ENCODE measurements at places on chromosomes 2 and 18. TPM values are rescaled to one million over a fixed set of nuclear protein-coding genes. Genes with fewer than 3 reads are reported as not detected.

Gene ABCG5
- not detected for total RNA-seq

Gene MEP1B
- total RNA-seq = not detected

Gene ASAP2
- 52.3 TPM for total RNA-seq

Gene RAPH1
- 14.6 TPM for total RNA-seq

Gene SERPINB4
- total RNA-seq = under 0.01 TPM

Gene GAL3ST2
- not detected for total RNA-seq

Gene SERPINB3
- total RNA-seq = not detected

Gene LYPD1
- 19.5 TPM for total RNA-seq

Gene LHCGR
- total RNA-seq = not detected

Gene GCG
- not detected for total RNA-seq

Gene GAREM1
- total RNA-seq = 0.32 TPM

Gene ST3GAL5
- total RNA-seq = 33.1 TPM

Gene AGFG1
- total RNA-seq = 43.6 TPM

Gene CYP27C1
- total RNA-seq = not detected

Gene IL37
- total RNA-seq = not detected

Gene ASXL3
- 0.32 TPM for total RNA-seq

Gene HOXD1
- total RNA-seq = 4.3 TPM

Gene CFAP221
- total RNA-seq = 0.32 TPM

Gene CABLES1
- total RNA-seq = 14.6 TPM

Gene MARS2
- total RNA-seq = 4.9 TPM

Gene ARHGEF4
- not detected for total RNA-seq

Gene CFAP65
- not detected for total RNA-seq

Gene CCL20
- total RNA-seq = 0.65 TPM

Gene LOXHD1
- not detected for total RNA-seq

Gene HOXD8
- 7.8 TPM for total RNA-seq

Gene GALR1
- total RNA-seq = not detected

Gene LYG2
- not detected for total RNA-seq

Gene ACVR1C
- total RNA-seq = 0.15 TPM

Gene RIT2
- not detected for total RNA-seq

Gene SERPINB12
- not detected for total RNA-seq

Gene TRPM8
- total RNA-seq = 0.15 TPM

Data from epithelial cell of umbilical artery (primary cell).